Upper lobe of right lung (tissue), 1 donor: ENCODE measurements at places on chromosomes 1 and 21.

- DNase-seq, result no peak
These were observed 217.9 kb downstream of the NTNG1 start for GRCh38 chr1:107358619-107359327.

GRCh38 chr1:205294934-205295333 is 26.6 kb downstream of the NUAK2 start:
- no peak for DNase-seq

DNA sequence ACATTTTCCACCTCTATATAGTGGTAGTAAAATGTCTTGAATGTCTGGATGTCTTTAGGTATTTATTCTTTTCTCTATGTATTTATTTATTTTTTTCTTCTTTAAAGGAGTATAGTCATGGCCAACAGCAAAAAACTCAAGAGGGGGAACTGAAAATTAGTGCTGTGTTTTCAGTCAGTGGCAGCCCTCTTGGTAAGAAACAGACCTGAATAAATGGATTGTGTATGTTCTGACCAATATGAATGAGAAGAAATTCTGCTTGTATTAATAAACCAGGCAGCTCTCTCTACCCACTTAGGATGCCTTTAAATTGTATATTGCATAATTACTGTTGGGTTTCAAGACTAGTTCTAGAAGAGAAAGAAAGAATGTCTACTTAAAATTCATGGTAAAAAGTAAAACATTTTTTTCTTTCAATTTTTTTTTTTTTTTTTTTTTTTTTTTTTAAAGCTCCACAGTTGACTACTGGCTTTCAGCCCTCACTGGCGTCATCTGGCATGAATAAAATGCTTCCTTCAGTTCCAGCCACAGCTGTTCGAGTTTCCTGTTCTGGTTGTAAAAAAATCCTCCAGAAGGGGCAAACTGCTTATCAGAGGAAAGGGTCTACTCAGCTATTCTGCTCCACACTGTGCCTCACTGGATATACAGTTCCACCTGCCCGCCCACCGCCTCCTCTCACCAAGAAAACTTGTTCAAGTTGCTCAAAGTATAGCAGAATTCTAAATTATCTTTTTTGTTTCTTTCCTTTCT is 101.6 kb downstream of the ZMYM4 start:
- no peak for DNase-seq

GRCh38 chr1:39573736-39574624 is 2.6 kb downstream of the PABPC4 start:
- DNase-seq, result no peak

DNA sequence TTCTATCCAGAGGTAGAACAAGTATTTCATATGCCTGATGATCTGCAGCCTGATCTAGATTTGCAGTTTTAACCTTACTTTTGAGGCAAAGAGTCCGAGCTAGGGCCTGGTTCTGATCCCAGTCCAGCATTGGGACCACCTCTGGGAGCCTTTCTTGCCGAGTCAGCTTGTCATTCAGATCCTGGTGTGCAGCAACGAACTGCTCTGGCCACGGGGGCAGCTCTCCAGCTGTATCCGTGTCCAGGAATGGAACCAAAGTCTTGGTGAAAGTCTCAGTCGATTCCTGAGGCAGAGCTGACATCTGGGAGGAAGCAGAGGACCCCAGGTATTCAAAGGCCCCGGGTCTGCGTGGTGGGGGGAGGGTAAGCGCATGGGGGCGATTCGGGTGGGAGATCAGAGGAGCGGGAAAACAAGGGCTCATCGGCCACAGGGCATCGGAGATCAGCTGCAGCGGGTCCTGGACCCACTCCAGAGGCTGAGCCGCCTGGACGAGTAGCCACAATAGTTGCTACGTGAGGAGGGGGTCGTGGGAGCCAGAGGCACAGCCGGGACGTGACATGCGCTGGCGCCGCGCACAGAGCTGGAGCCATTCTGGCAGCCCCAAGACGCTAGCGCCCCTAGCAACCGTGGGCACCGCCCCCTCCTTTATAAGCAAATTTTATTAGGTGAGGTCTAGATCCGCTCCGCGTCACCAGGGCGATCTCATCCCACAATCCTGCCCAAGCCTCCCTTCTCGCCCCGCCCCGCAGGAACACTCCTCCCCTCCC is 32.4 kb upstream of the BSDC1 start:
- DNase-seq, result no peak

DNA sequence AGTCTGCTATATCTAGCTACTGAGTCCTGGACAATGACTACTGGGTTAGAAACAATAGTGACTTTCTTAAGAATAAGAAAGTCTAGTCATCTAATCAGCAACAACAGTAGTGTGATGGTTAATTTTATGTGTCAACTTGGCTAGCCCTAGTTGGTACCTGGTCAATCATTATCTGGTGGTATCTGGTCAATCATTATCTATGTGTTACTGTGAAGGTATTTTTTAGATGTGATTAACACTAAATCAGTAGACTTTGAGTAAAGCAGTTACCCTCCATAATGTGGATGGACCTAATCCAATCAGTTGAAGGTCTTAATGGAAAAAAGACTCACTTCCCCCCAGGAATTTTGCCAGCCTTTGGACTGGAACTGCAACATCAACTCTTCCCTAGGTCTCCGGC is 312.6 kb downstream of the SIPA1L2 start:
- DNase-seq, result no peak

DNA sequence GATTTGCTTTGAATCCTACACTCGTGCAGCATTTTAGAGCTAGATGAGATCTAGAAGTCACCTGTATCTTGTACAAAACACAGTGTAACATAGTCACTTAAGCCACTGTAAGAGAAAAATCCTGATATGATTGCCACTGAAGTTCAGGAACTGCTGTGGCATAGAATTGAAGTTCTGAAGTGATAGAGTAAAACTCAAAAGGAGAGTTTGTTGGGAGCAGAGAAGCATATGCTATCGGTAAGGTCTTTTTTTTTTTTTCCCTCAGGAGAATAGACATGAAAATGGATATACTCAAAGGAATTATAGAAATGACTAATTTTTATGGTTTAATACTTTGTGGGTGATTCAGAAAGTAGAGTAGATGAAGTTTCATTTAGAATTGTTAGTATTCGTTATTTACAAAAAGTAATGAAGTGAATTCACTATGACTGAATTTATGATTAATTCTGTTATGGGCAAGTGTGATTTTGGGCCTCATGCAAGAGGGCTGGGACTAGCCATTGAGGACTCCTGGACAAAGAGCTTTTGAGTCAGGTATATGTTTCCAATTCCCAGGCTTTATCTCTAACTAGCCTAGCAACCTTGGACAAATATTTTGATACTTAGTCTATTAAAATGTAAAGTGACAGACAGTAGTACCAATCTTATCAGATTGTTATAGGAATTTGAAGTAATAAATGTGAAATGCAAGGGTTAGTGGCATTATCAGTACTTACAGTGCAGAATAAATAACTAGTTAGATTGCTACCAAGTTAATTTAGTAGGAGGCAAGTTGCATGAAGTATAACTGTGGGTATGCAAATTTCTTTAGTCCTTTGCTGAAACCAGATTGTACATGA is 3.1 kb downstream of the KCTD3 start:
- no peak for DNase-seq

- no peak for DNase-seq
These were observed 83.6 kb downstream of the RUNX1 start for GRCh38 chr21:34965200-34966174.

- no peak for DNase-seq
These were observed 13.4 kb downstream of the PARP1 start for GRCh38 chr1:226394462-226394861.

- no peak for DNase-seq
These were observed 42.8 kb upstream of the USP24 start for GRCh38 chr1:55257958-55258357.

GRCh38 chr1:104874044-104874443 is 1124.3 kb downstream of the AMY1C start:
- no peak for DNase-seq

GRCh38 chr1:246497331-246497915 is 9.7 kb downstream of the SMYD3 start:
- DNase-seq, result no peak

- no peak for DNase-seq
These were observed 428.9 kb upstream of the ADGRL2 start for GRCh38 chr1:81371864-81372263.
